NCI-H187 (cell line): ENCODE measurements at places on chromosomes 7 and 10.

GRCh38 chr7:64869121-64869725 lies 33.9 kb upstream of the ZNF273 start:
- no peak for DNase-seq

DNA sequence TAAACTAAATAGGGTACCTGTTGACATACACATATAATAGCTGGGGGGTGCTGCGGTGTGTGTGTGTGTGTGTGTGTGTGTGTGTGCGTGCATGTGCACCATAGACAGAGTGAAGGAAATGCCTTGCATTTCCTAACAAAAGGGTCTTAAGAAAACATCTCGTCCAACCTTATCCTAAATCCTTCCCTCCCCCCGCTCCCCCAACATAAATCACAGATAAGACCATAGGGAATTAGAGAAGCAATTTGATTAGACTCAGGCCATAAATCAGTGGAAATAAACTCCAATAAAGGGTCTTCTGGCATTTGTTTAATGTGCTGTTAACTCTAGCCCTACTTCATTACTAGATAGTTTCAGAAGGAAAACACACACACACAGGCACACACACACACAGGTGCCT lies 148.5 kb downstream of the PPP1R17 start:
- DNase-seq, result no peak

GRCh38 chr10:125990974-125991373 lies 94.6 kb downstream of the FANK1 start:
- DNase-seq, result no peak

DNA sequence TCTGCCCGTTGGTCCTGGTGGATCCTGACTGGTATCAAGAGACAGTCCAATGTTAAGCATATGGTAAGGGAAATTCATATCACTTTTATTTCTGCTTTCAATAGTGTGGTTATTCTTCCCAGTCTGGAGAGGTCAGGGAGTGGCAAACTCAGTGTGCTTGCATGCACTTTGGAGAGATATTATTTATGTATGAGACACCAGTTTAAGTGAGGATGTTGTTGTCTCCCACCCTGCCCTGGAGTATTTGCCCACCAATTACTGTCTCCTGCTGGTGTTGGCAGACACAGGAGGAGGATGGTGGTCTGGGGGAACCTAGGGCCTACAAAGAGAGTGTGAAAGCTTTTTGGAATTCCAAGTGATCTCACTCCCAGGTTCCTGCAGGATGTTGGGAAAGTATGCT lies 59.7 kb downstream of the OR13A1 start:
- no peak for DNase-seq

- DNase-seq, result peak; percentile 48
Observed at GRCh38 chr10:110646417-110647135, 2.4 kb downstream of the RBM20 start.

DNA sequence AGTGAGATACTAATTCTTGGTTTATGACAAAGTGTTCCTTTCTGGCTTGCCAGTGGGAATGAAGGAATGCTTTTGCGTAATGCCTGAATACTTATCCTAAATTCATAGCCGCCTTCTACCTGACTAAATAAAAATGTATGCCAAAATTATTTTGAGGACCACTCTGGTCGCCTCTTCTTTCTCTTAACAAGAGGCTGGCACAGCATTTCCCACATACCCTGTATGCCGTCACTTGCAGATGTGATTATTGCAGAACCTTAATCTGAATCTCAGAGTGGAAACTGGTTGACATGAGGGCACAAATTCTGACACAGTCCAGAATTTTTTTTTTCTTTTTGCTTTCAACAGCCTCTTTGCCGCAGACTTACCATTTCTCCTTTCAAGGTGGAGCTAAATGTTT lies 124.6 kb upstream of the GLCCI1 start:
- DNase-seq, result no peak

DNA sequence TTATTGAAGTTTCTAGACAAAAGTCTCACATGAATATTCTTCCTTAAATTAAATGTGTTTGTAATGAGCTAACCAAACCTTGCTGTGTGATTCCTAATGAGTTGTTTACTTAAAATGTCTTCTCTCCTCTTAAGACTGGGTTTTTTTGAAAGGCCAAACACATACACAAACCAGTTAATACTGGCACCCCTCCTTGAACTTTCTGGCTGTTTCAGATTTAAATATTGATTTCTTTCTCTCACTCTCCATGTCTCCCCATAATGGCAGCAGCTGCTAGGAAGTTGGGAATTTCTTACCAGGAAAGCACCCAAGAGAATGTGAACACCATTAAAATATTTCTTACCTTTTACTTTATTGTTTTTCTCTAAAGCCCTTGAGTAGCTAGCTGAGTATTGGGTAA lies 11.4 kb upstream of the PTN start:
- no peak for DNase-seq

- DNase-seq, result peak; percentile 70
Observed at GRCh38 chr7:122790591-122790990, 87.9 kb upstream of the RNF148 start.

- DNase-seq, result no peak
Observed at GRCh38 chr10:71597821-71598498, 121.6 kb downstream of the C10orf105 start.

GRCh38 chr10:5890452-5890915 lies 441 bp downstream of the FBH1 start:
- DNase-seq, result no peak

DNA sequence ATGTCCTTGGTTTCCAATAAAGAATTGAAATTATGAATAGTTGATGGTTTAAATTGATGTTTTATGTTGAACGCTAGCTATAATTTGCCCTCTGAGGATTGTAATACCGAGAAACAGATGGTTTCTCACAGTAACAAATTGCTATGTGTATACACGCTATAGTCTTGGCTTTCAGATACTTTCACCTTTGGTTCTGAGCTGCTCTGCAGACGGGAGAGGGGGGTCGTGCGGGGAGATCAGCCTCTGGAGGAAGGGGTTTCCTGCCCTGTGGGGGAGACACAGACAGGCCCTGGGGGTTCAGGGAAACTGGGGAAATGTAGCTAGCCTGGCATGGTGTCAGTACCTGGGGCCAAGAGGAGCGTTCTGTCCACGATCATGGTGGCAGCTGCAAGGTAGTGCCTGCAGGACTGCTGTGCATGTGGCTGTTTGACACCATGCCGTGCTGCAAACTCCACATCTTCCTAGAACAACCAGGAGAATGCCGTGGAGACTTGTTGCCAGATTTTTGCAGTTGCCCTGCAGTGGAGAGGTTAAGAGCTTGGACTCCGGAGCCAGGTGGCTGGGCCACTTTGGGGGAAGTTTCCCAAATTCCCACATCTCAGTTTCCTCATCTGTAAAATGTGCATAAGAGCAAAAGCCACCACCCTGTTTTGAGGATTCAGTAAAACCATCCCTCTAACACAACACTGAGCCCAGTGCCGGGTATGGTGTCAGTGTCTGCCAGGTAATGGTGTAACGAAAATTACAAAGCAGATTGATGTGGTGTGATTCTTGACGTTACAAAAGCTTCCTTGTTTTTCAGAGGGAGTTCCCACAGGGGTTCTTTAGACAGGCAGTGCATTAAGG lies 167.9 kb downstream of the CUX1 start:
- DNase-seq, result no peak

GRCh38 chr7:157266272-157266671 lies 70.5 kb upstream of the DNAJB6 start:
- no peak for DNase-seq

GRCh38 chr7:73976761-73977618 lies 51.0 kb upstream of the ELN start:
- DNase-seq, result no peak

- DNase-seq, result no peak
Observed at GRCh38 chr10:24115403-24115802, 93.5 kb upstream of the KIAA1217 start.

- DNase-seq, result no peak
Observed at GRCh38 chr7:30434140-30434799, 44.3 kb downstream of the NOD1 start.

DNA sequence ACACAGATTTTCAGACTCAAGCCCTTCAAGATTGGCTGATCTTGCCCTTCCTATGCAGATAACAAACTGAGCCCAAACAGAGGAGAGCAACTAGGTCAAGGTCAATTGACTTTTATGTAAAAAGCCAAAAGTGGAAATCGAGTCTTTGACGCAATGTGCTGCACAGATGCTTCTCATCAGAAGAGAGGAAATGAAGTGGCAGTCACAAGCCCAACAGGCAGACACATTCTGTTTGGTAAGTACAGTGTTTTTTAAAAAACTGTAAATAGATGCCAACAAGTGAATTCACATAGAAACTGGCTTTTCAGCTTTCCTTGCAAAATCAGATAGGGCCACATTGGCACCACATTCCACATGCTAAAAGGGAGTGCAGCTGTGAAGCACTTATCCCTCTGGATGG lies 606.6 kb downstream of the KCNMA1 start:
- DNase-seq, result no peak

GRCh38 chr7:19560111-19560883 lies 148.5 kb downstream of the POLR1F start:
- DNase-seq, result no peak

GRCh38 chr7:142815134-142815533 lies 39.7 kb upstream of the EPHB6 start:
- DNase-seq, result no peak

DNA sequence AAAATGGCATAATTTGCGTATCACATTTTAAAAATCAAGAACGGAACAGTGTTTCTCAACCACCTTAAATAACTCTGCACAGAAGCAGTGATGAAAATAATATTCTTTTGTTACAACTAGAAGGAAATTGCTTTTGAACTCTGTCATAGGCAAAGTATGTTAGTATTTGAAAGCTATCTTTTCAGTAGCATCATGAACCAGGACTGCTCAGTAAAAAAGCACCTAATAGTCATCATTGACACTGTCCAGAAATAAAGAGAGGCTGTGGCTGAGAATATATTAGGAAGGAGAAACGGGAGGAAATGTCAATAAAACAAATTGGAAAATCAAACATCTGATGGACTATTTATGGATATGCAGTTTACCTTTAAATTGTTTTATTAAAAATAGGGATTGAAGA lies 237.2 kb upstream of the AKR1E2 start:
- no peak for DNase-seq

GRCh38 chr7:40306025-40306424 lies 171.2 kb downstream of the SUGCT start:
- DNase-seq, result no peak

DNA sequence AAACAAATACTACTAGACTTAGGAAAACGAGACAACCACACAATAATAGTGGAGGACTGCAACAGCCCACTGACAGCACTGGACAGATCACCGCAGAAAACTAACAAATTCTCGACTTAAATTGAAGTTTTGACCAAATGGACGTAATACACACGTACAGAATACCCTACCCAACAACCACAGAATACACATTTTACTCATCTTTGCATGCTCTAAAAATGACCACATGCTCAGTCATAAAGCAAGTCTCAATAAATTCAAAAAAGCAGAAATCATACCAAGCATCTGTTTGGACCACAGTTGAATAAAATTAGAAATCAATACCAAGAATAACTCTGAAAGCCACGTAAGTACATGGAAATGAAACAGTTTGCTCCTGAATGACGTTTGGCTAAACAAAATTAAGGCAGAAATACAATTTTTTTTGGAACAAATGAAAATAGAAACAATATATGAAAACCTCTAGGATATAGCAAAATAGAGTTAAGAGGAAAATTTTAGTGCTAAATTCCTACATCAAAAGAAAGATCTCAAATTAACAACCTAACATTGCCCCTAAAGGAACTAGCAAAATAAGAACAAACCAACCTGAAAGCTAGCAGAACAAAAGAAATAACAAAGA lies 30.6 kb downstream of the MAPK8 start:
- DNase-seq, result no peak

DNA sequence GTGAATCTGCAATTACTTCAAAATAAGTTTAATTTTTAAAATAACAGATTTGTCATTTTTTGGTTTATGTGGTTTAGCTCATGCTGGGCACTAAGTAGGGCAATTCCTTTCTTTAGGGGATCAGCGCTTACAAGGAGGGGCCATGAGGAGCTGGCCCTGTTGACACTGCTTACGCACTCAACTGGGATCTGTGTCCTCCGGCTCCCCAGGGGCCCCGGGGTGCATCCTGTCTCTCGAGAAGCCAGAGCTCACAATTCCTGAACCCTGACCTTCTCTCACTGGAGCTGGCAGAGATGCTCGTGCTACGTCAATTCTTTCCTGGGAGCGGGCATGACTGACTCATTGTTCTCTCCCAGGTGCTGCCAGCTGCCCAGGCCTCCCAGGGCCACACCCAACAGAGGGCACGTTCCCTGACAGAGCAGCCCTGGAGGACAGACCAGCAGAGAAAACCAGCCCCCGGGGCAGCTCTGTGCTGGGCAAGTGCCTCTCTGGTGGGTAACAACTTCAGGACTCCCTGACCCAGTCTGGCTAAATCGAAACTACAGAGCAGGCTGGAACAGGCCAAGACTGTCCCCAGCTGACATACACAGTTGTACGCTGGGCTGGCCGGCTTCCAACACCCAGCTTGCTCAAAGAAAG lies 36.8 kb downstream of the CTBP2 start:
- no peak for DNase-seq

GRCh38 chr7:135653340-135654080 lies 8.8 kb upstream of the STMP1 start:
- no peak for DNase-seq

DNA sequence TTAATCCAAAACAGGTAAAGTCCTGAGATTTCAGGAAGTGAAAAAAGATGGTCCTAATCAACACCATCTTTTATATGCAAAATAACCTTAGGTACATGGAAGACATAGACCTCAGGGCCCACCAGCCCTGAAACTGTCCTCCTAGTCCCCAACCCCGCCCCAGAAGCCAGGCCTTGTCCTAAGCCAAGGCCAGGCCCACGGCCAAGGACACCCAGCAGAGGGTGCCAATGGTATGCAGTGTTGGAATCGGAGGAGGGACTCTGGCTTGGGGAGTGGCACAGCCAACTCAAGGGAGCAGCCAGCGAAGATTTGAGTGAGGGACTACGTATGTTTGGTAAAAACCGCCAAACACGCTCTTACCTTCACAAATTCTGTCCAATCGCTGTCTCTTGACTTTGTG lies 96.7 kb downstream of the ZRANB1 start:
- no peak for DNase-seq

GRCh38 chr10:76255241-76255640 lies 823.8 kb downstream of the LRMDA start:
- no peak for DNase-seq

GRCh38 chr7:135911099-135911498 lies 66.1 kb downstream of the MTPN start:
- no peak for DNase-seq

DNA sequence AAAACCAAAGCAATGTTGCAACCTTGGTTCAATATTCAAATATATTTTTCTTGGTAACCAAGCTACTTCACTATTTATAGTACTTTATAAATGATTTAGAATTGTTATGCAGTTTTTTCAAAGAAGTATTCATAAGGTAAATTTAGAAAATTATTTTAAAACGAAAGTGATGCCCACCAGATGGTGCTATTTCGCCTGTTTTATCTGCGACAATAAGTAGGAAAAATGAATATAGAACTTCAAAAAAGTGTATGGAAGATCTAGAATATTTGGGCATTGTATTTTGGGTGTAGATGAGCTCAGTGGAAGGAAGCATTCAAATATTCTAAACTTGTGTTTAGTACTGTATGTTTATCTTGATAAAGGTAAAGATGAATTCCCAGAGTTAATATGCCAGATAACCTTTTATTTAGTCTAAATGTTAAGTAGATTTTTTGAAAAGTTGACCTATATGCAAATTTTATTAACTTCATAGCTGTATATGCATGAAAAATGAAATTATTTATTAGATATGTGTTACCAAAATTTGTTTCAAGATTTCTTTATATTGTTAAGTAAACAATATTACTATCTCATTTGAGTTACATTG lies 93.2 kb downstream of the ADK start:
- DNase-seq, result no peak
